ENCODE measurements at places on chromosomes 6 and 20.

GRCh38 chr20:44597516-44597915 is 15.1 kb downstream of the PKIG start:
- no peak for DNase-seq

- DNase-seq, result no peak
These were observed 580.8 kb downstream of the BMP2 start for GRCh38 chr20:7348253-7348652.

DNA sequence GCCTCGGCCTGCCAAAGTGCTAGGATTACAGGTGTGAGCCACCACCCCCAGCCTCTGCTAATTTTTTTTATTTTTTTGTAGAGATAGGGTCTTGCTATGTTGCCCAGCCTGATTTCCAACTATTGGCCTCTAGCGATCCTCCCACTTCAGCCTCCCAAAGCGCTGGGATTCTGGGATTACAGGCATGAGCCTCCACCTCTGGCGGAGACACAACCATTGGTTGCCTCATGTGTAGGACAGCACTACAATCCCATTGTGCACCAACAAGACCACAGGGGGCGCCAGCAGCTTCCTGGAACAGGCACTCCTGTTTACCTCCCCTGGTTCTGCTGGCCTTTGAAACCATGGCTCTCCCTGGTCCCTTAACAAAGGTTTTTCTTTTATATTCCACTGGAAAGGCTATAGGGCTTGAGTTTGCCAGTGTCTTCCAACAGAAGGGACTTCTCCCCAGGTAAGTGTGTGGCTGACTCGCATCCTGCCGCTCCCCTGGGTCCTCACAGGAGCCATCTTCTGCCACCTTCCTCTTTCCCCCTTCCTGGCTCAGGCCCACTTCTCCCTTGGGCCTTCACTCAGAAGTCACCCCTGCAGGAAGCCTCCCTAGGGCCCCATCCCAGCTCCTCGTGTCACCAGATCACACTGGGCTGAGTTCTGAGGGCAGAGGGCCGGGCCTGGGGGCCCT is 39.2 kb upstream of the TLDC2 start:
- DNase-seq, result peak; percentile 13

- no peak for DNase-seq
These were observed 670.8 kb downstream of the PRKN start for GRCh38 chr6:162056745-162057144.

DNA sequence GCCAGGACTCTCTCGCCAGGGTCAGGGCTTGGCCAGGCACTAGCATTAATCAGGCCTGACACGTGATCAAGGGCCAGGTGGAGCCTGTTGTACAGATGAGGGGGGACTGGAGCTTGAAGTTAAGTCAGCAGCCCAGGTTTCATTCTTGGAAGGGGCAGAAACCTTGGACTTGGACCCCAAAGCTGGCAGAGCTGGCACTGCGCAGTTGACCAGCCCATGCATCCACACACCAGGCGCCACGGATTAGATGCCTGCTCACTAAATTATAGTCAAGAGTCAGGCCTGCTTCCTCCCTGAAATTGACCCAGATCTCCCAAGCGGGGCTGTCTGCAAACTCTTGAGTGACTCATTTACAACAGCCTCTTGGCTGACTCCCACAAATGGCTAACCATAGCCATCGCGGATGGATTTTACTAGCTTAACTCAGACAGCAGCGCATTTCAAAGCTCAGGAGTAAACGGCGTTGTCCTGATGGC is 4.1 kb upstream of the TAF4 start:
- DNase-seq, result no peak

GRCh38 chr20:23753589-23753988 is 2.9 kb upstream of the CST1 start:
- no peak for DNase-seq

Measured in SHP77 treated with DMSO at 0.1 percent for 48 hours (cell line).